ENCODE measurements at places on chromosomes 13 and 19.

DNA sequence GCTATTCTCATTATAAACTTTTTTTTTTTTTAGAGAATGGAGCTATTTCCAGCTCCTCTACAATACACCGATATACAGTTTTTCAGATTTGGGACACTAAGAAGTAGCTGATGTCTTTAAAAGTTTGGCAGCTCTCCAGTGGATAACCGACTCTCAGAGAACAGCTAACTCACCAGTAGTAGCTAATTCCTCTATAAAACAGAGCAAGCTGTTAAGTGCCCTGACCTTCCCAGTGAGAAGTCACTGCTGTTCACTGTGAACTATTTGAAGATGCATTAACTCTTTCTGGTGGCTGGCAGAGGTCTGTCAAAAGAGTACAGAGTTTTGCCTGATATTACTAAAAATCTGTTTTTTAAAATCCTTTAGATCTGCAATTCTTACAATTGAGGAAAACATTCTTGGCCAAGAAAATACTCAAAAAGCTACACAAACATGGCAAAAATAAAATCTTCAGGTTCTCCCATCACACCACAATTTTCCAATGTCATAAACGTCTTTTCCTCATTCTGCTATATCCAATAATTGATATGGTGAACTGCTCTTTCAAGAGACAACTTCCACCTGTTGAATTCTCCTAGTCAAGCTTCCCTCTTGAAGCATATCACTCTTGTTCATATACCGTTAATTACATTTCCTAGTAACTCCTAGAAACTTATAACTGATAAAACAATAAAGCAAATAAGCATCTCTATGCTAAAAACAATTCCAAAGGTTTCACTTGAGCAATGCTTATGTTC is 44.2 kb downstream of the TBC1D4 start:
- DNase-seq, result no peak

- no peak for DNase-seq
These were observed 2.6 kb upstream of the PEPD start for GRCh38 chr19:33524024-33524664.

DNA sequence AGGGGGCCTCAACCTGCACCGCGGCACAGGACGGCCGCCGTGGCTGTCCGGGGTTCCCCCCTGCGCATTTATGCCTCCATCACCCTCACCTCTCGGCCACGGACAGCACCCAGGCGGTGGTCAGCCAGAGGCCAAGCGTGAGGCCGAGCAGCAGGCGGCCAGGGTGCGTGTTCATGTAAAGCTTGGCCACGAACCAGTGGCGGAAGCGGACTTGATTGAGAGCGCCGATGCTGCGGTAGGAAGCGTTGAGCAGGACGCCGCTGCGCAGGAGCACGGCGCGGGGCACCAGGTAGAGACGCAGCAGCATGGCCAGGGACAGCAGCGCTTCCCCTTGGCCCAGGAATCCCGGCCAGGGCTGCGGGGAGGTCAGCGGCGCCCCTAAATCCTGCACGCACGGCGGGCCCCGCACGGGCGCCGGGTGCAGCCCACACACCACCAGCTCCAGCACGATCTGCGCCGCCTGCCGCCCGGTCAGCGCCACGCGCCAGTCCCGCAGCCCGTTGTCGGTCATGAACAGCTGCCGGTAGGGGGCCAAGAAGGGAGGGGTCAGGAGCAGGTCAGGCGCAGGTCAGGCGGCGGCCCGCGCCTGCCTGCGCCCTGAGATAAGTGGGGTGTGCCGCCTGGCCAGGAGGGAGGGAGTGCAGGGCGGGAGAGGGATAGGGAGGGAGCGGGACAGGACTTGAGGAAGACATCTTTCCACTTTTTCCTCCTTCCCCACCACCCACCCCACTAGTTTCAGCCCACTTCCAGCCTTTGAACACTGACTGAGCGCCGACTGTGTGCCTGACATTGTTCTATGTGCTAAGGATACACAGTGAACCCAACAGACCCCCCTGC is 6.5 kb downstream of the KCNN4 start:
- no peak for DNase-seq

GRCh38 chr13:69737129-69737935 is 370.3 kb upstream of the ATXN8OS start:
- DNase-seq, result no peak

GRCh38 chr19:56441206-56441792 is 35.8 kb downstream of the ZNF667 start:
- no peak for DNase-seq

- DNase-seq, result no peak
These were observed 77.1 kb downstream of the SACS start for GRCh38 chr13:23356368-23356767.

DNA sequence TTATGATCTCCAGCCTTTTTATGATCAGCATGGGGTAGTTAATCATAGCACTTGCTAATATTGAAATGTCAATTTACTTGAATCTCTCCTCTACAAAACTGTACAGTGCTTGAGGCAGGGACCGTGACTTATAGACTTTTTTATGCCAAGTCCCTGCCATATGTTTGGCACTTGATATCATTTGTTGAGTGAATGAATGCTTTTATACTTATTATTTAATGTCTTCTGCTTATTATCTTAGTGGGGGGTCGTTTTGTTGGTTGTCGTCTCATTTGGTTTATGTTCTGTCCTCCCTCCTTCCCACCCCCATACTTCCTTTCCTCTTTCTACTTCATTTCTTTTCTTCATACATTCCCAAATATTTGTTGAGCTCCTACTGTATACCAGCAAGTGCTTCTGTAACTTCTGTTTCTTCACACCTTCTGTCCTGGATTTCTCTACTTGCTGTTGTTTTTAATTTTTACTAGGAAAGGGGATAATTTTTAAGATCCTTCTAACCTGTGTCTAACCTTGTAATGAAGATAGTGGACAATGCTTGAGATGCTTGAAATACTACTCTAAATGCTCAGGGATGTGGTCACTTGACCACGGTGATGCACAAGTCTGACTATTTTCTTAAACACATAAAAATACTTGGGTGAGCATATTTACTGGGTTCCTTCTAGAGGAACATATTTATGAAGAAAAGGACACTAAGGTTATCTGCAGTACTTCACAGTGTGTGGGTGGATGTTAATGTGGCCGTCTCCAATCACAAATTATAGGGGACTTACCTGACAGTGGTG is 223.8 kb downstream of the TDRD3 start:
- DNase-seq, result no peak

GRCh38 chr13:65656740-65657329 is 1573.3 kb downstream of the PCDH9 start:
- no peak for DNase-seq

DNA sequence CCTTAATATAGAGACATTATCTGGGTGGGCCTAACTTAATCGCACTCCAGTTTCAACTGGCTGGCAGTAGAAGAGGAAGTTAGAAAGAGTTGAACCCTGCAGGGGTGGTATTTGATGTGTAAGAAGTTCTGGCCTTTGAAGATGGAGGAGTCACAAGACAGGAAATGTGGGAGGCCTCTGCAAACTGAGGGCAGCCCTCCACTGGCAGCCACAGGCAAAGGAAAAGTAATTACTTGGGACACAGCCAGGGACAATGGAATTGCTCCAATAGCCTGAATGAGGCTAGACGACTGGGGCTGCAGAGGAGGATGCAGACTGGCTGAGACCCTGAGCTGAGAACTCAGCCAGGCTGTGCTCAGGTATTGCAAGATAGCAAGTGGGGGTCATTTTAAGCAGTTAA is 703.3 kb upstream of the ARGLU1 start:
- no peak for DNase-seq

DNA sequence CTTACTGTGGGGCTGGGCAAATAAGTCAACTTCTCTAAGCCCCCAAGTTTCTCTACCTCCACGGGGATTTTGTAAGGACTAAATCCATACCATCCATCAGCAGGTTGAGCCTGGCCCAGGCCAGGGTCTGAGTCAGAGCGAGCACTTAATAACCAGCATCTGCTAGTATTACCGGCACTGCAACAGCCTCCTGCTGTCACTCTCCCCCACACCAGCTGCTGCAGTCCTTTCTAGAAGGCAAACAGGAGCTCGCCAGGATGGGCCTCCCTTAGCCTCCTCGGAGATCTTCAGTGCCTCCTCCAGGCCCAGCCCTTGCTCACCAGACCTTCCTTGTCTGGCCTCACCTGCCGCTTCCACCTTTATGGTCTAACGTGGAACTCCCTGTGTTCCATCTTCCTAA is 3.2 kb downstream of the NAPA start:
- no peak for DNase-seq

DNA sequence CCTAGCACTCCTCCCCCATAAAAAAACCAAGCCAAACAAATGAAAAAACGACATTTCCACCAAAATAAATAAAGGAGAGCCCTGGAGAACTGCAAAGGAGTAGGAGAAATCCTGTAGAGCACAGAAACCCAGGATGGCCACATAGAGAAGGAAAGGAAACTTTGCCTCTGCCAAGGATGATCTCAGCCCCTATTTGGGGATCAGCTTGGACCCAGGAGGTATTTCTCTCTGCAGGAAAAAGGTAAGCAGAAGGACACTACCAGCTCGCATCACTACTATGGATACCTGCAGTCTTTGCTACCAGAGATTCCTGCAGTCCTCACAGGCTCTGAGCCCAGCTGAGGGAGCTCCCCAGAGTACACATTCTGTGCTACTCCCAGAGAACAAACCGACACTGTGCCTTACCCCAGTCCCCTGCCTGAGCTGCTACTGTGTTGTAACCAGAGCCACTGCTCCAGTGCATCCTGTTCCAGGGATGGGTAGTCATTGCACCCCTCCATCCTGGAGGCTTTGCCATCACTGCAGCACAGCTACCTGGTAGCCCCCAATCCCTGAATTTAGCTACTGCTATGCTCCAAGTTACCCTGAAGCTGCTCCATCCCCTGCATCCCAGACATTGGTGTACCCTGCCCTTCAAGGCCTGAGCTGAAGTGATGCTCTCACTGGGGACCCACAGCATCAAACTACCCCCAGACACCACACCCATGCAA is 41.7 kb downstream of the VWA8 start:
- DNase-seq, result no peak

DNA sequence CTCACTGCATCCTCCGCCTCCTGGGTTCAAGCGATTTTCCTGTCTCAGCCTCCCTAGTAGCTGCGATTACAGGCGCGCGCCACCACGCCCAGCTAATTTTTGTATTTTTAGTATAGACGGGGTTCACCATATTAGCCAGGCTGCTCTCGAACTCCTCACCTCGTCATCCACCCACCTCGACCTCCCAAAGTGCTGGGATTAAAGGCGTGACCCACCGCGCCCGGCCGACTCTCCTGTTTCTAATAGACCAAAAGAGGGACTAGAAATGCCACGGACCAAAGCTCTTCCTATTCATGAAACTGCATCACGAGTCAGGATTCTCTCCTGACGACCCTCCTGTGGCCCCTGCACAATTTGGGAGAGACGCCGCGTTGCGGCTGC is 563 bp downstream of the ZNF43 start:
- no peak for DNase-seq

DNA sequence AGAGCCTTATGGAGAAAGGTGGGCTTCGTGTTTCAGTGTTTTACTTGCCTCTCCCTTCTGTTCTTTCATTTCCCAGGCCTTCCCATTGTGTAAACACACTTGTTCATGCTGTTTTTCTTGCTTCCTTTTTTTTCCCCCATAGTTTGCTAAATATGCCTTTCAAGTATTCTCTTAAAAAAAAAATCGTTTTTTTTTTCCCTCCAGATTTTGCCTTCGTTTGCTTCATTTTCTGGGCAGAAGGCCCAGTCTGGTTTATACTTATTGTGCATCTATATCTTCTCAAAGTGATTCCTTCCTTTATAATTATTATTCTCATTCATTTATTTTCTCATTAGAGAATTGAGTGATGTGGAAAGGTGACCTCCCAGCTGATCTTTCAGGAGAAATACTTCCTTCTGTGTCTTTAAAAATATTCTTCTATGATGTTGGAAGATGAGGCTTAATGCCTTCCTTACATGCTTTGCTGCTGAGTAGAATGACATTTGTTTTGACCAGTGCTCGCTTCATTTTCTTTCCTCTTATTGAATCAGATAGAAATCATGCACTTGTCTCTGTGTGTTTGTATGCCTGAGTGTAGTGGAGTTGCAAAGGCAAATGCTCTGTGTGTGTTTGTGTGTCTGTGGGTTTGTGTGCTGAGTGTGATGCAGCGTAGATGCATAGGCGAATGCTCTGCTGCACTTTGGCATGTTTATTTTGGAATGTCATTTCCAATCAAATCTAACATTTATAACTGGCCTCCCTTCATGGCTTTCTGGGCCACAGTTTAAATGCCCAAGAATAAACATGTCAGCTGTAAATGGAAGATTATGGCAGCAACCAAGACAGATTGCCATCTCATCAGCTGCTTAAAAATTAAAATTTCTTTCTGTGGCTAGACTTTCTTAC is 591.4 kb downstream of the FGF9 start:
- DNase-seq, result no peak

- no peak for DNase-seq
These were observed 8.1 kb downstream of the B3GLCT start for GRCh38 chr13:31207661-31208552.

GRCh38 chr13:101204270-101205020 is 211.9 kb downstream of the NALCN start:
- DNase-seq, result no peak

DNA sequence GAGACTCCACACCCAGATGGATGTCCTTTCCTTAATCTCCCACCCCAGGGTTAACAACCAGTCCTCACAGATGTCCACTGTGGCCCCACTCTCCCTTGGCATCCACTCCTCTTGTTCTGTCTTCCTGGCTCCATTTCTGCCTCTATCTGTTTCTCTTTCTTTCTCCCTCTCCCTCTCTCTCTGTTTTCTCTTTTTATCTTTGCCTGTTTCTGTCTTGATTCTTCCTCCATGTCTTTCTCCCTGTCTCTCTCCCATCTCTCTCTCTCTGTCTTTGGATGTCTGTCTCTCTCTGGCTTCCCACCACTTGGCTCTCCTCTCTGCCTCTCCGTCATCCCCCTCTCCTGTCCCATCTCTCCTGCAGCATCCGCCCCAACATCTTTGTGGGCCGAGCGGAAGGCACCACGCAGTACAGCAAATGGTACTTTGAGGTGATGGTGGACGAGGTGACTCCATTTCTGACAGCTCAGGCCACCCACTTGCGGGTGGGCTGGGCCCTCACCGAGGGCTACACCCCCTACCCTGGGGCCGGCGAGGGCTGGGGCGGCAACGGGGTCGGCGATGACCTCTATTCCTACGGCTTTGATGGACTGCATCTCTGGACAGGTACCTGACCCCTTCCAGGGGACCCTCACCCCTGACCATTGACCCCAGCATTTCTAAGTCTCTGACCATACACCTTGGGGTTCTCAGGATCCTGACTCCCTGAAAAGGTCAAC is 24.4 kb downstream of the RYR1 start:
- no peak for DNase-seq

DNA sequence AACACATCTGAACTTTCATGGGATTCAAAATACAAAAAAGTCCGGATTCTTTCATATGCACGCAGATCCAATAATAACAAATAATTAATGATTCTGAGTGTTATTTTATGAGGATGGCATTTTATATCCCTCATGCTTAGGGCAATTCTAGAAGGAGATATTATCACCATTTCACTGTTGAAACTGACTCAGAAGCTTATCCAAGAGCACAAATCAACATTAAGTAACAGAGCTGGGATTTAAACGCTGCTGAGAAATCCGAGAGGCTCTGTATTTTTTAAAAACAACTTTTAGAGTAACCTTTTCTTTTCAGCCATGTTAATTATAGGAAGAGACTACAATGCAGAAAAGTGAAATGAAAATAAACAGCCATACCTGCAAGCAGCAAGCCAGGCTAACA is 30.3 kb downstream of the ATP7B start:
- no peak for DNase-seq

Data from stimulated activated naive CD8-positive, alpha-beta T cell treated with anti-CD3 and anti-CD28 coated beads, Interleukin-15, Interleukin-2, amounts not matched to agents 100 U/mL and 50 U/mL, for 24 hours (primary cell).